ENCODE measurements at places on chromosomes 12 and 14. TPM values are rescaled to one million over a fixed set of nuclear protein-coding genes. Genes with fewer than 3 reads are reported as not detected.

MFAP5 gene
- polyA plus RNA-seq = 0.42 TPM

POTEG gene
- not detected for polyA plus RNA-seq

PPP1R1A gene
- 16.0 TPM for polyA plus RNA-seq

NGDN gene
- 32.0 TPM for polyA plus RNA-seq

IGF1 gene
- polyA plus RNA-seq = 0.08 TPM

PIANP gene
- polyA plus RNA-seq = 63.9 TPM

MYH6 gene
- not detected for polyA plus RNA-seq

ACOT4 gene
- 2.4 TPM for polyA plus RNA-seq

DNA sequence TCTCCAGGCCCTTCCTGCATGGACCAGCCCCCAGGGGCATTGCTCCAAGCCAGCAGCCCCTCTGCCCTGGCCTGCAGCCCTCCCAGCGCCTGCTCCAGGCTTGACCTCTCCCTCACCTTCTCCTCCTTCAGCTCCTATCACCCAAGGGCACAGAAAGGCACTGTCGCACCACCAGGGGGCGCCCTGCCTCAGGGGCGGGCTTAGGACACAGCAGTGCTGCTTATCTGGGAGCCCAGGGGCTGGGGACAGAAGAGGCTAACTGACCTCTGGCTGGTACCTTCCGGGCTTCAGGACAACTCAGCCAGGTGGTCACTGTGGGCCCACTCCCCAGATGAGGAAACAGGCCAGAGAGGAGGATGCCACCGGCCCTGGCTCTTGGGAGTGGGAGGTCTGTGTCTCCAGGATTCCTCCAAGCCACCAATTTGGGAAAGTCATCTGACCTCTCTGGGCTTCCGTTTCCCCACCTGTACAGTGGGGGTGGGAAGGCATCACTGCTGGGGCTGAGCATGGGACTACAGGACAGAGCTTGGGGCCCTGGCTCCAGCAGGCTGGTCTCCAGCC, 25.3 kb upstream of the GPR132 start:
- DNase-seq = peak; percentile 84

DNA sequence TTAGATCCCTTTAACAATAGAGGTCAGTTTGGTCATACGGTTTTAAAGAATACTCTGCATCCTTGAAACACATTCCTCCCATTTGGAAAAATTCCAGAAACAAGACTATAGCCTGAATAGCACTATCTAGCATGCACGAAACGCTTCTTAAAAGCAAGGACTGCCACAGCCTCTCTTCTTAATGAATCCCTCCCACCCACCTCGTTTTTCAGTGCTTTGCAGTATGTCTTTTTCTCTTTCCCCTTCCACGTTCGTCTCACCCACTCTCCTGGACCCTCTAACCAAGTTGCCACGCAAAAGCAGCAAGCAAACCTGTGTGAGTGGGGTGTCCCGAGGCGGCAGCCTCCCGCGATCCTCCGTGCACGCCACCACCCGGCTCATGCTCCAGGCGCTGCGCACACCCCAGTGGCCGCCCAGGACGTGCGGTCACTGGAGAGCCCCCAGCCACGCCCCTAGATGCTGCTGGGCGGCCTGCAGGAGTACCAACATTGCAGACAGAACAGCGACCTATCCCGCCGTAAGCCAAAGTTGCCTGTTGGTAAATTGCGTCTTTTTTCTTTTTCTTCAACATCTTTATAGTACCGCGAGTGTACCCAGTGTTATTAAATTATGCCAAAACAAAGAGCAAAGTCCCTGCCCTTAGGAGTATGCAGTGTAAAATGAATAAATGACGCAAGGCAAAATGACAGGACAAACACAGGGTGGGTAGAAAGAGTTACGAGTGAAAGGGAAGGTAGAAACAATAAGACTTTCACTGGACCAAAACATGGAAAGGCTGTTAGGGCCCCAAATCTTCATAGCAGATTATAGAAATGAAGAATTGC, at the start of gene SLC38A4:
Gene SLC38A4, minus strand, starts transcription at position 407 of the 824 bp plus-strand sequence. CDS start 32,926 bp downstream, outside the sequence.
- peak; percentile 42 for DNase-seq

DNA sequence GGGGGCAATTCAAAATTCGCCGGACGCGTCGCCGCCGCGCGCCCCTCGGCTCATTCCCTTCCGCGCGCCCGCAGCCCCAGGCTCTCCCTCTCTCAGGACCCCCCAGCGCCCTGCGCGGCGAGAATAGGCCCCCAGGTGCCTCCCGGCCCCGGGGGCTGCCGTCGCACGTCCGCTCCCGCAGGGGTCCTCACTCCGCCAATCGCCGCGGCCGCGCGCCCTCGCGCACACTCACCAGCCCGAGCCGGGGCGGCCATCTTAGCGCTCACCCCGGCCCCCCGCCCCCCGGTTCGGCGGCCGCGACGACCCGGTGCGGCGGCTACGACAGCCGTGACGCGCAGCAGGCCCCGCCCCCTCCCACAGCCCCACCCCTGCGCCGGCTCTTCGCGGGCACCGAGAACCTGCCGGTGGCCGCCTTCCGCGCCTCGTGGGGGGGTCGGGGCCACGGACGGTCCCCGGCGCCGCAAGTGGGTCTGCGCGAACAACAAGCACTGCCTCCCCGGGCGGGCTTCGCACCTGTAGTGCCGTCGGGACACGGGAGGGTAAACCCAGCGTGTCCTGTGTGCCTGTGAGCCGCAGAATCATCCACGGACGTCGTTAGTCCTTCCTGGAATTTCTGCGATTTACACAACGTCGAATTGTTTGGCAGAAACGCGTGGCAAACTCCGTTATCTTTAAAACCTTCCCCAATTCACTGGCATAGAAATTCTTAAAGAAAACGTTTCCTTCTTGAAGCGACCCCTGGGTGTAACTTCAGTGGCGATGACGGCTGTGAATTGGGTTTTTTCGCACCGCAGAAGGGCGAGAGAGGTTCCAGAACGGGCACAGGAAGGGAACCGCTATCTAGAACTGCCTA, 2.5 kb downstream of the USP44 start:
- peak; percentile 81 for DNase-seq

DNA sequence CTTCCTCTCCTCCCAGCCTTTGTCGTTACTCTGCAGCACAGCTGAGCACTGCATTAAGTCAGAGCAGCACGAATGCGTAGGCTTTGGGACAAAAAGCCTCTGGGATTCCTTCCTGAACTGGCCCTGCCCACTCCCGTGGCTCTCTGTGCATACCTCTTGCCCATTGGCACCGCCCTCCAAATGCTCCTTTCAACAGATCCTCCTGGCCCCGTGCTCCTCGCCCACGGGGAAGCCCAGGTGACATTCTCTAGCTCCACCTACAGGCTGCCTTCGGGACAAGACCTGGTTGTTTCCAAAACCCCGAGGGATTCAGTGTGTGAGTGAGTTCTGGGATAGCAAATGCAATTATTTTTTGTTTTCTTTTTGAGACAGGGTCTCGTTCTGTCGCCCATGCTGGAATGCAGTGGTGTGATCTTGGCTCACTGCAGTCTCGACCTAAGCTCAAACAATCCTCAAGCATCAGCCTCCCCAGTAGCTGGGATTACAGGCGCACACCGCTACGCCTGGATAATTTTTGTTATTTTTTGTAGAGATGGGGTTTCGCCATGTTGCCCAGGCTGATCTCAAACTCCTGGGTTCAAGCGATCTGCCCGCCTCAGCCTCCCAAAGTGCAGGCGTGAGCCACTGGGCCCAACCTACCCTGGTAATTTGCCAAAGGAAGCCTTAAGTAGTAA, 17.9 kb upstream of the TDRD9 start:
- peak; percentile 83 for DNase-seq

- no peak for DNase-seq
Observed at GRCh38 chr14:30658645-30659044, 36.5 kb downstream of the SCFD1 start.

DNA sequence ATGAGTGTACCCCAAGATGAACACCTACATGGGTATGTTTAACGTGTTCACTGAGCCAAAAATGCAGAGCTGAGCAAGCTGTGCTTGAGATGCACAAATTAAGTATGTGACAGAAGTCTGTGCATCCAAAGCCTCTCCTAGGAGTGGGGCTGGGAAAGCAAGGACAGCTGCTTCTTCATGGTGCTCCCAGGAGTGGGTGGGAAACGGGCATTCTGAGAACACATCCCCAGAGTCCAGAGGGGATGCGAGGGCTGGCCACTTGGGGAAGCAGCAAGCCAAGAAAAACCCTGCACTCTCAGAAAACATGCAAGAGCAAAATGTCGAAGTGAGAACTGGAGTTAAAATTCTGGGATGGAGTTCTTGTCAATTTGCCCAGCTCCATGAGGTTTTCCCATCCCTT, 414.3 kb downstream of the BCAT1 start:
- DNase-seq = peak; percentile 51

DNA sequence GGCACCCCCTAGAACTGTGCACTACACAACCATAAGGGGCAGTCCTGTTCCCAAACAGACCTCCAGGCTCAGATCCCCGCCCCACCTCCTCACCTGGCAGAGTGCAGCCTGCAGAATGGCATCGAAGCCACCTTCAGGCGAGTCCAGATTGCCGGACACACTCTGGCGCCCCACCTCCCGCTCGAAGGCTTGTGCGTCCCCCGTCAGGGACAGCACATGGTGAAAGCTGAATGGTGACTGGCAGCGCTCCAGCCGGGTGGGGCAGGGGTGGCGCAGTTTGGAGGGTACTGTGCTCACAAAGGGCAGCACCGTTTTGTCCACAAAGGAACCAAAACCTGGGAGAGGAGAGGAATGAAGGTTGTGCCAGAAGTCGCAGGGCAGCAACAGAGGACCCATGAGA, 10.6 kb downstream of the ITGB7 start:
- no peak for DNase-seq

DNA sequence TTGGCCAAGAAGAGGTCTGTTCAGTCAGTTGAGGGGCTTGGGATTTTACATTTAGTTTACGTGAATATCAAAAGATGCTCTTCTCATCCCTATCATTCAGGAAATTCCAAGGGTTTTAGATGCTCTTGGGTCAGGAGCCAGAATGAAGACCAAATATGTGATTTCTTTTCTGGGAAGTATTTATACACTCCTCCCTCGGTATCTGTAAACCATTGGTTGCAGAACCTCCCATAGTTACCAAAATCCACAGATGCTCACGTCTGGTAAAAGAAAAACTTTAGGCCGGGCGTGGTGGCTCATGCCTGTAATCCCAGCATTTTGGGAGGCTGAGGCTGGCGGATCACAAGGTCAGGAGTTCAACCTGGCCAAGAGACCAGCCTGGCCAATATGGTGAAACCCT, 75.9 kb downstream of the TNFAIP2 start:
- DNase-seq = no peak

DNA sequence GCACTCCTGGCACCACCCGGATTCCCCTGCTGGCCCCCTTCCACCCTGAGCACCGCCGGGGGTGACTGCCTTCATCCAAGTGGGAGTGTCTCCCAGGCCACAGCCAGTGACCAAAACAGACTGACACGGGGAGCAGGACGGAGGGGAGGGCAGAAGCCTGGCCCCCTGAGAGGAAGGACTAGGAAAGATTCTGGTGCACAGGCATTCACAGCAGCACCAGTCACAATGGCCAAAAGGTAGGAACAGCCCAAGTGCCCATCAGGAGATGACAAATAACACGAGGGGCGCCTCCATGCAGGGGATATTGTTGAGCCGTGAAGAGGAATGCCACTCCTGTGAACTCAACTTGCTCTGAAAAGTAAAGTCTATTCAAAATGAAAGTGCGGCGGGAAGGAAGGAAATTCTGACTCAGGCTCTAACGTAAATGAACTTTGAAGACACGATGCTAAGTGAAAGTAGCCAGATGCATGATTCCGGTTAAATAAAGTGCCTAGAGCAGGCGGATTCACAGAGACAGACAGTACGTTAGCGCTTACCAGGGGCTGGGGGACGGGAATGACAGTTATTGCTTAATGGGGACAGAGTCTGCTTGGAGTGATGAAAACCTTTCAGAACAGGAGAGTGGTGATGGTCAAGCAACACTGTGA, 146.1 kb upstream of the NCOR2 start:
- DNase-seq = no peak

DNA sequence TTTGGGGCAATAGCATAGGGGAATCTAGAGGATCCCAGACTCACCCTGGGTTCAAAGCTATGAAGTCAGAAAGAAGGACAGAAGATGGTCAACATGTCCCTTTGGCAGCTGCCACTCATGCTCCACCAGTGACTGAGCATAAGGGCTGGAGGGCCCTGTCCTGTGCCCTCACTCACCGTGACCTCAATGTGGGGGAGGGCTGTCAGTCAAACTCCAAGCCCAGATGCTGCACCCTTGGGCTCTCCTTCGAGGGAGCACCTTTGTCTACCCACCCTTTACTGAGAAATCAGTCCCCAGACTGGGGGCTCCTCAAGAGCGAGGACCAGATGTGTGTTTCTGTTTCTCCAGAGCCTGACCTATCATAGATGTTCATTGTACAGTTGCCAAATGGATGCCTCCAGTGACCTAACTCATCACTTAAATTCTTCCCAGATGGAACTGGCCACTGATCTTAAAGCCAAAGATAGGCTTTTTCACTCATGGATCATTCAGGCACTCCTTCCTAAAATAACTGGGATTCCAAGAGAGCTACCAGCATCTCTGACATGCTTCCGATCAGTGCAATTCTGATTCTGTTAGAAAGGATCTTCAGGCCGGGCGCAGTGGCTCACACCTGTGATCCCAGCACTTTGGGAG, 27.2 kb upstream of the VSX2 start:
- DNase-seq = no peak

GRCh38 chr14:61566537-61567225, 128.6 kb upstream of the HIF1A start:
- no peak for DNase-seq

DNA sequence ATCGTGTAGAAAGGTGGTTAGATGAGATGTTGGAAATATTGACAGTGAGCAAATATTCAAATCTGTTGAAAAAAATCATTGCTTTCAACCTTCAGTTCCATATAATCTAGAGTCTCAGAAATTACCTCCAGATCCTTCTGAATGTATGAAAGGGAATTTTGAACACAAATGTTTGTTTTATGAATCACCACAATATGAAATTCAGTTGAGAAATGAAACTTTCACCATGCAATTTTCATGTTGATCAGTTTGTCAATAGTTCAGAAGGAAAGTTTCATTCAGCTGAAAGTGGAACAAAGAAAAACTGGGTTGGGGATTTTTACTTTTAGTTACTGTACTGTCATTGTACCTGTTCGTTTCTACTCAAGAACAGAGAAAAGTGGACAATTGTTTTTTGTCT, 953.6 kb downstream of the SLC6A15 start:
- DNase-seq = no peak

- DNase-seq = no peak
Observed at GRCh38 chr12:46647034-46647433, 178.8 kb downstream of the SLC38A4 start.

- DNase-seq = no peak
Observed at GRCh38 chr14:95228240-95228639, 70.9 kb upstream of the DICER1 start.

- DNase-seq = peak; percentile 91
Observed at GRCh38 chr14:104202259-104203070, 64.1 kb downstream of the KIF26A start.

- DNase-seq = no peak
Observed at GRCh38 chr12:10395390-10395998, 5.7 kb upstream of the KLRK1 start.
